ENCODE measurements at places on chromosomes 6 and 20. TPM values are rescaled to one million over a fixed set of nuclear protein-coding genes. Genes with fewer than 3 reads are reported as not detected.
A peak's percentile ranks its signal among the peaks of the same experiment; 100 is the strongest.

- DNase-seq: peak; percentile 25
Measured at GRCh38 chr6:34583461-34583860, 27.3 kb upstream of the SPDEF start.

Gene TNF
- total RNA-seq: 34.2 TPM

DNA sequence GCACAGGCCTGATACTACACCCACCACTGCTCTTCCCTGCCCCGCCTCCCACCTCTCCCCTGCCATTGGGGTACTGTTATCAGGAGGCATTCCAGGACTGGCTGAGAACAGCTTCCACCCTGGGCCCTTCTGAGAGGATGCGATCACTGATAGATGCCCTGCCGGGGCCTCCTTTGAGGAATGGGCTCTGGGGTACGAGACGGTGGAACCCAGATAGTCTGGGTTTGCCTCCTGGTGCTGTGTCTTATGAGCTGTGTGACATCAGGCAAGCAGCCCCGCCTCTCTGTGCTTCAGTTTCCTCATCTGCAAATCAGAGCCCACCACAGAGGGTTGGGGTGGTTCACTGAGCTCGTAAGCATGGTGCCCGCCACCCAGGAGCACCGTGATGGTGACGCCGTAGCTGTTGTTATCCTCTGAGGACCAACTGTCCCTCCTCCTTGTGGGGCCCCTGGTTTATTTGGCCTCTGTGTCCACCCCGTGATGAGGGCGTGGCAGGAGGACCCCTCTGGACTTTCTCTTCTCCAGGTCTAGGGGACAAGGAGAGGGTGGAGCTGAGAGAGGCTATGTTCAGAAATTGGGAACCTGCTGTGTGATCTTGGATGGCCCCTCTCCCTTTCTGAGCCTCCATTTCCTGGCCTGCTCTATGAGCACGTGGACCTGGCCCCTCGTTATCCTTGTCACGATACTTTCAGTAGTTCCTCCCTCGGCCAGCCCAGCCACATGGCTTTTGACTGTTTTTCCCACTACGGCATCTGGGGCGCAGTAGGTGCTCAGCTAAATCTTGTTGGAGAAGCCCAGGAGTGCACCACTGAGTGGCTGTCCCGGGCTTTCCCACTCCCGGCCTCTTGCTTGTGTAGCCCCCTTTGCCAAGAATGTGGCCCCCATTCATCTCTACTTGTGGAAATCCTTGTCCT lies 18.3 kb downstream of the SRC start:
- no peak for DNase-seq

- no peak for DNase-seq
Measured at GRCh38 chr6:157188213-157188612, 135.1 kb downstream of the TMEM242 start.

GRCh38 chr20:48698507-48699267 lies 129.1 kb downstream of the PREX1 start:
- no peak for DNase-seq

- DNase-seq: no peak
Measured at GRCh38 chr6:169194737-169195136, 58.9 kb downstream of the THBS2 start.

DNA sequence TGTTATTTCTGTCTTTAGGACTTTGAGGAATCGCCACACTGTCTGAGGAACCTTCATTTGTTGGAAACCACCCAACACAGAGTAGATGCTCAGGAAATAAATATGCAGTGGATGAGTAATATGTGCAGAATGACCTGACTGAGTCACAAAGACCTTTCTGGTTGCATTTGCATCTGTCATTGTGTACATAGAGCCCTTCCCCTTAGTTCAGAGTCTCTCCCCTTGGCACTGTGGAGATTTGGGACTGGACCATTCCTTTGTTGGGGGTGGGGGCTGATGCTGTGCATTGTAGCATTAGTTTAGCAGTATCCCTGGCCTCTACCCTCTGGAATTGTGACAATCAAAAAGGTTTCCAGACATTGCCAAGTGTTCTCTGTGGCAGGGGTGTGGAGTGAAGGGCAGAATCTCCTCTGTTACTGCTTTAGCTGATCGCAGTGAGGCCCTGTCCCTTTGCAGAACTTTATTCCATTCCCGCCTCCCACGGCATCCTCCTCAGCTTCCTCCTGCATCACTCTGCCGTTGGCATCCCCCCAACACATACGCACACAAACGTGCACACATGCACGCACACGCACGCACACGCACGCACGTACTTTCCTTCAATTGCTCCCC lies 64.5 kb downstream of the EYA2 start:
- DNase-seq: no peak

DNA sequence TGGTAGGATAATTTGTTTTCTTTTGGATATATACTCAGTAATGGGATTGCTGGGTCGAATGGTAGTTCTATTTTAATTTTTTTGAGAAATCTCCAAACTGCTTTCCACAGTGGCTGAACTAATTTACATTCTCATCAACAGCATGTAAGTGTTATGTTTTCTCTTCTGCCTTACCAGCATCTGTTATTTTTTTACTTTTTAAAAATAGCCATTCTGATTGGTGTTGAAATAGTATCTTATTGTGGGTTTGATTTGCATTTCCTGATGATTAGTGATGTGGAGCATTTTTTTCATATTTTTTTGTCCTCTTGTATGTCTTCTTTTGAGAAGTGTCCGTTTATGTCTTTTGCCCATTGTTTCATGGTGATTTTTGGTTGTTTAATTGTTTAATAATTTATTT lies 11.9 kb downstream of the HINT3 start:
- no peak for DNase-seq

DNA sequence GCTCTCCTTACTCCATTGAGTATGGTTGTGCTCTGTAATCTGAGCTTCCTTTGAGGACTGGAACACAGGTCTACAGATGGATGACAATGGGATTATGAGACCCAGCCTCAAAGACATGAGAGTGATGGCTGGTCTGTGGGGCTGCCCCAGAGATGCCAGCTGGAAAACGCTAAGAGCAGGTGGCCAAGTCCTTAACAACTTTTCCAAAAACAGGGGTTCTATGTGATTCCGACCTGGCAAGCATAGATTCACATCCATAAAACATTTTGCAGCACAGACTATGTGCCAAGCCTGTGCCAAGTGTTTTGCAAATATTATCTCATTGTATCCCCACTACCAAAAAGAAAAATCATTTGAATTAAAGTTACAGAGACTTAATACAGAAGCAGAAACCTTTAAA lies 270.4 kb downstream of the PTPRT start:
- DNase-seq: no peak

- no peak for DNase-seq
Measured at GRCh38 chr6:157047951-157048350, 270.8 kb downstream of the ARID1B start.

GRCh38 chr6:167120583-167120903 lies 2.4 kb upstream of the CCR6 start:
- no peak for DNase-seq

DNA sequence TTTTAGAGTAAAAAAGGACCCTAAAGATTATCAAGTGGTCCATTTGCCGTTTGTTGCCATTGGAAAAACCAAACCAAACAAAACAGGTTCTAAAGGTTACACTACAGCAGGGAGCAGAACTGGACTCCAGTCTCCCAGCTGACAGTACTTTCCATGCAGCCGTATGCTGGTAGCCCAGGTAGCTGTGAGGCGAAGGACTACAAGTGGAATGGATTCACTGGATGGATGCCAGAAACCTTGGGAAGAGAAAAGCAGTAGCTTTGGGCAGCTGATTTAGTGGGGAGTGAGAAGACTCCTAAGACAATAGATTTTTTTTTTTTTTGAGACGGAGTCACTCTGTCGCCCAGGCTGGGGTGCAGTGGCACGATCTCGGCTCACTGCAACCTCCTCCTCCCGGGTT lies 88.3 kb downstream of the SASH1 start:
- no peak for DNase-seq

- DNase-seq: no peak
Measured at GRCh38 chr6:46583081-46583480, 69.5 kb downstream of the CYP39A1 start.

Gene ULBP2
- total RNA-seq: 1.8 TPM

- DNase-seq: no peak
Measured at GRCh38 chr6:113718588-113718987, 138.6 kb upstream of the MARCKS start.

Gene OR2J3
- total RNA-seq: not detected

GRCh38 chr6:15480525-15480924 lies 182.3 kb downstream of the DTNBP1 start:
- DNase-seq: no peak

Gene TGM3
- not detected for total RNA-seq
